Midbrain (tissue), 1 donor: ENCODE measurements at places on chromosomes 1 and 21.

DNA sequence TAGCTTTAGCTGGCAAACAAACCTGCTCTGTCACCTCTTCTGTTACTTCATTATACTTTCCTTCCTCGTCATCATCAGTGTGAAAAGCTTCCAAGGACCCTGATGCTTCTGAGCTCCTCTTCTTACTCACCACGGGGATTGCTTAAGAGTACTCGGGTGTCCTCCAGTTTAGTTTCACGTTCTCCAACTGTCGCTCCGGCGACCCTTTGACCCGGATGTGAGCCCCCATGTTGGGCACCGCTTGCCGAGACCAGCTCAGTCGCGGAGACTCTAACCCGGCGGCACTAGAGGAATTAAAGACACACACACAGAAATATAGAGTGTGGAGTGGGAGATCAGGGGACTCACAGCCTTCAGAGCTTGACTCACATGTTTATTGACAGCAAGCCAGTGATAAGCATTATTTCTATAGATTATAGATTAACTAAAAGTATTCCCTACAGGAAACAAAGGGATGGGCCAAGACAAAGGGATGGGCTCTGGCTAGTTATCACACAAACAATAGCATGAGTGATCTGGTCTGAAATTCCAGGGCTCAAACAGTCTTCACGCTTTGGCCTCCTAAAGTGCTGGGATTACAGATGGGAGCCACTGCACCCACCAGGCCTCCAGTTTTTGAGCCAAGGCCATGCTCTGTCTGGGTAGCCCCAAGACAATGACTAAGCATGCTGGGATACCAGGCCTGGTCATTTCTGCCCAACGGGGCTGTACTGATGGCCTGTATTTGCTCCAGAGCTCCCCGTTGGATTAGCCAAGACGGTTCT lies 30.1 kb upstream of the ENO1 start:
- no peak for DNase-seq

DNA sequence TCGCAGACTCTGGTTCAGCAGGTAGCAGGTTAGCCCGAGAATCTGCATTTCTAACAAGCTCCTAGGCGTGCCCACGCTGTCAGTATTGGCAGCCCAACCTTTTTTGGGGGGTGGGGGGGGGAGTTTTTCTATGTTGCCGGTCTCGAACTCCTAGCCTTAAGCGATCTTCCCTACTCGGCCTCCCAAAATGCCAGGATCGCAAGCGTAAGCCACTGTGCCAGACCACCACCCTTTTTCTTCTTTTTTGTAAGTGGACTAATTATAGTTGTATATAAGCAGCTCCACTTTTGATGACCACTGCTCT lies 480 bp upstream of the MIS18A start:
- no peak for DNase-seq

DNA sequence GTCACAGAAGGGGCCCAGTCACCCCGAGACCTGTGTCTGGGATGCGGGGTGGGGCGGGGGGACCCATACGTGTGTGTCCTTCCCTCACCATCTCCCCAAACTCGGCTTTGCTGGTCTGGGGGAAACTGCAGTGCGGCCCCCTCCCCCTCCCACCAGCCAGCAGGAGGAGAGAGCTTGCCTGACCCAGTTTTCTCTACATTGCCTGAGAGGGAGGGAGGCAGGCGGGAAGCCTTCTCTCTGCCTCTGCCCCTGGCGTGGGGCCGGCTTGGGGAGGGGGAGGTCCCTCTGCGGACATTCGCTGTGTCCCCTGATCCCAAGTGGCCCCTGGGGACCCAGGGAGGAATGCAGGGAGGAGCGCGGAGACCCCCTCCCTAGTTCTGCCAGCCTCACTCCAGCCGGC lies 3.9 kb downstream of the EPHA8 start:
- no peak for DNase-seq

DNA sequence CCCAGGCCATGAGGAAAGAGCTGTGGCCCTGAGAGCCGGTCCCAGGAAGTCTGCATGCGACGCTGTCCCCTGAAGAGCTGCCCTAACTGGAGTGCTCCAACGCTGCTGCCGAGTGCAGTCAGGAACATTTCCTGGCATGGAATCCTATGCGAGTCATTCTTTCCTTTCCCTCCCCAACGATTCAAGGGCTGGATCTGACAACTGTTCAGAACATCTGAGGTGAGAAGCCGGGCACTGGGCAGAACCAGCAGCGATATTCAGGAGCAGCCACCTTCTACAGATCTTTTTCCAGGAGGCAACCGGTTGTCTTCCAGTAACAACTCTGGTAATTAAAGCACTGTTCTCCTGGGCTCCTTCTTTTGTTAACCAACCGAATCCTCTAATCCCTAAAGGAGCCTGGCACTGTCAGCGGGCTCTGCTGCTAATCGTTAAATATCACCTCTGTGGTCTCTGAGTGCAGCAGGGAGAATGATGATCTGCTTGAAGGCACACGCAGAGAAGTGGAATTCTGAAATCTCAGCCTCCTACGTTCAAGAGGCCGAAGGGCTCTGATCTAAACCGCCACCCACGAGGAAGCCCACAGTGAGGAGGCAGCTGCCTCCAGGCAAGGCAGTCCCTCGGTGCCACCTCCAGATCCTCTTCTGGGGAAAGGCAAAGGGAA lies 55.8 kb downstream of the SLC45A1 start:
- DNase-seq: peak; percentile 56

GRCh38 chr1:106960412-106960811 lies 96.1 kb upstream of the PRMT6 start:
- DNase-seq: no peak

- no peak for DNase-seq
These were observed 1.2 kb downstream of the XKR8 start for GRCh38 chr1:27960762-27961645.

DNA sequence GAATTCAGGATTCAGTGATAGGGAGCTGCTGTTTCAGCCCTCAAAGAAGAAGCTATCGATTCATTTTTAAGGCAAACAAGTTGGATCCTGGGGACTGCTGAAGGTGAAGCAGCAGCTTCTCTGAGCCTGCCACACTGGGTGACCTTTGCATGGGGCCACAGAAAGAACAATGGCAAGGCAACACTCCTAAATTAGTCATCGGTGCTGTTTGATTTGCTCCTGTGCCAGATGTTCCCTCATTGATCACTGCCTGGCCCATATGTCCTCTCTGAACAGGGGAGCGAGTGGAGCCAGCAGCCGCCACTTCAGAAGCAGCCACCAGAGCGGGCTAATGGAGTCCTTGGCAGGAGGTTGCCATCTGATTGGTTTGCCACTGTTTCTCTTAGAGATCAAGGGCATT lies 391.5 kb downstream of the NTNG1 start:
- no peak for DNase-seq

DNA sequence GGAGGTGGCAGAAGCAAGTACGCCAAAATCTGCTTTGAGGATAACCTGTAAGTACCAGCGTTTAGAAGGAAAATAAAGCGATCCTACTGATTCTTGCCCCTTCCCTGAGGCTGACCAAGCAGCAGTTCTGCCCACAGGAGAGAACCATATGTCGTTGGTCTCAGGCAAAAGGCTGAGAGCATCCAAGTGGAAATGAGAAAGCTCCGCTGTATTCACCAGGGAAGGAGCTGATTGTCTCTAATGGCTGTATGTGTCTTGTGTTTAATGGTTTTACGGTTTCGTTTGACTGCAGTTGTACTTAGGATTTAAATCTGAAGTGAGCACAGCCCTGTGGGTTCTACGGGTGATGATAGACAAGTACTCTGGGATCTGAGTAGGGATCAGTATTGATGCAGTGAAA lies 21.9 kb downstream of the FAM3B start:
- DNase-seq: no peak

GRCh38 chr1:3564921-3565831 lies 46.1 kb downstream of the MEGF6 start:
- peak; percentile 31 for DNase-seq

DNA sequence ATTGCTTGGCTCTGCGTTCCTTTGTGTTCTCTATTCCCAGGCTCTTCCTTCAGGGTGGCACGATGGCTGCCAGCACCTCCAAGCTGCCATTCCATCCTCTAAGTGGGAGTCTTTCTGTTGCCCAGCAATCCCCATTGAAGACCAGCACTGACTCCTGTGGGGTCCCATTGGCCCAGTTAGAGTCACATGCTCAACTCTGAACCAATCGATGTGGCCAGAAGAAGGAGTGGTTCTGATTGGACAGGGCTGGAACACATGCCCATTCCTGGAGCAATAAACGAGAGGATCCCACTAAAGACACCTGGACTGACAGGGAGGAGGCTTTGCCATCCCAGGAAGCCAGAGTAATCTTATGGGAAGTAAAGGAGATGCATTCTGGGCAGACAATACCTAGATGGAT lies 97.2 kb upstream of the IGSF21 start:
- no peak for DNase-seq

DNA sequence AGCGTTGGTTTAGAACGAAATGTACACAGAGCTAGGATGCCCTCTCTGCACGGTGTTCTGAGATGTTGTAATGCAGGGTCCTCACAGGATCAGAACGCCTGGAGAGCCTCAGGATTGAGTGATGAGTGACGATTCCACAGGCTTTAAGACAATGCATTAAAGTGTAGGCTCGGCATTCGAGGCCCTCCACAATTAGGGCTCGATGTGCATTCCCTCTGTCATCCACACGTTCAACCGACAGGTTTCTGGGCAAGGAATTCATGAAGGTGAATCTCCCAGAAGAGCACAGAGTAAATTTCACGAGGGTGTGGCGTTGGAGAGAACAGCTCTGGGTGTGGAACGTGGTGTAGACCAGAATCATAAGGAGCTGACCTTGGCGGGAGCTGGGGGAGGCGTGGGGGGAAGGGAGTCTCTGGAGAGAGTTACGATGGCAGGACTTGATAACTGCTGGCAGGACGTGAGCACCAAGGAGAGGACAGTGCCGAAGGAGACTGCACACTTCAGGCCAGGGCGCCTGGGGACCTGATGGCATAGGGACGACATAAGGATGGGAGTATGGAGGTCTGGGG lies 51.0 kb upstream of the EFHD2 start:
- DNase-seq: no peak

GRCh38 chr1:154626456-154627256 lies 18.7 kb upstream of the ADAR start:
- DNase-seq: peak; percentile 43

GRCh38 chr1:19484798-19485361 lies 459 bp downstream of the CAPZB start:
- no peak for DNase-seq
